IMR-90 (cell line): ENCODE measurements at places on chromosomes 3 and 15.

GRCh38 chr3:156705761-156706616 is 31.6 kb downstream of the TIPARP start:
- peak; percentile 44 for DNase-seq

DNA sequence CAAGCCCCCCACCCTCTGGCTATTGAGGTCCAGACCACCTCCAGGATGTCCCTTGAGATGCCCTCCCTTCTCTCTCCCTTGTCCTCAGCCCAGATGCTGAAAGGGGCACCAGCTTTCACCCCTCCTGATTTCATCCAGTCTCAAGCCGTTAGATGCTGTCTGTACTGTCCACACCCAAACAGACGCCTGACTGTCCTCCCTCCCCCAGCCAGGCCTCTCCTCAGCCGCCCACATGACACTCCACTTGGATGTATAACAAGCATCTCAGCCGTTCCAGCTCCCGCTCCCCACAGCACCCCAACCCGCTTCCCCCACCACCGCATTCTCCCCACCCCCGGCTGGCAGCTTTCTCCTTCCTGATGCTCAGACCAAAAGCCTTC is 25.0 kb upstream of the CYP11A1 start:
- peak; percentile 48 for DNase-seq

DNA sequence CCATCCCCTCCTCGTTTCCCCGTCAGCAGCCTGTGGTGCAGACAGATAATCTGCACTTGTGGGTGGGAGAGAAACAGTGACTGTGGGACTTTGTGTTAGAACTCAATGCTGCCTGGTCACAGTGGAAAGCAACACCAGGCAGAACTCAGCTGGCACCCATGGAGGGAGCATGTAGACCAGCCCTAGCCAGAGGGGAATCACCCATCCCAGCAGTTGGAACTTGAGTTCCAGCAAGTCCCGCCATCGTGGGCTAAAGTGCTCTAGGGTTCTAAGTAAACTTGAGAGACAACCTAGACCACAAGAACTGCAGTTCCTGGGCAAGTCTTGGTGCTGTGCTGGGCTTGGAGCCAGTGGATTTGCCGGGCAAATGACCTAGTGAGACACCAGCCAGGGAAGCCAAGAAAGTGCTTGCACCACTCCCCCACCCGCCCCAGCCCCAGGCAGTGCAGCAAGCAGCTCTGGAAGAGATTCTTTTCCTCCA is 24.4 kb downstream of the ISG20 start:
- no peak for DNase-seq

DNA sequence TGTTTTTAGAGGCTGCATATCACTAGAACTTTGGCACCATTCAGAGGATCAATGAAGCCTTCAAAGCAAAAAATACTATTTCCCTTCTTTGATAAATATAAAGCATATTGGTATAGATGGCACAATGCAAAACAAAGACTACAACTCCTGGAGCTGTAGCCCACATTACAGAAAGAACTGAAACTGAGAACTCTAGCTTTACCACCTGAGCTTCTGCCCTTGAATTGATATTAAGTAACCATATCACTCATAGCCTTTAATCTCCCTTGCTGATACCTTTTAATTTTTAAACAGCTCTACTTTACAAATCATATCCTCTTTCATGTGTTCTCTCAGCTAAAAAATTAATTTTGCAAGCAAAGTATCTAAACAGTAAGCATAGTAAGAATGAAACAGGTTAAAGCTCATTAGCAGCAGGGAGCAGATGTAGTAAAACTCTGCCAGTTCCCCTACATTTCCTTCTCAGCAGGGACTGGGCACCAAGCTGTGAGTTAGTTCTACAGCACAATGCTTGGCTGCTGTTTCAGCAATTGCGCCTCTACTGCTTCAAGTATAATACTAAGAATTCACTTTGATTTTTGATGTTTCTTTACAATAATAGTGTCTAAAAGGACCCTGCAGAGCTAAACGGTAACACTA is 97.9 kb upstream of the NANOGP8 start:
- DNase-seq = no peak

DNA sequence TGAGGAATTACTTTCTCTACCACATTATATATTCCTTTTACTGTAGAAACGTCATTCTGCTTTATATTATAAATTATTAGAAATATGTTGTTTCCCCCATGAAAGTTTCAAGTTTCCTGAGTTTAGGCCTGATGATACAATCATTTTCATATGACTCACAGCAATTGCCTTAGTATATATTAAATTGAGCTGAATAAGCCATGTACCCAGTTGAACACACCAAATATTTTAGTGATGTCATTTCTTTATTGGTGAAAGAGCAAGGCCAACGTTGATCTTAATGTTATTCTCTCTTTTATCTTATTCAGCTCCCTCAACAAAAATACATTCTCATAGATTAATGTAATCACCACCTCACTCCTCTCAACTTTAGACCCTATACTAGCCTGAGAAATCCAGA is 30.8 kb downstream of the B3GNT5 start:
- peak; percentile 74 for DNase-seq
